ENCODE measurements at places on chromosomes 13 and 19. TPM values are rescaled to one million over a fixed set of nuclear protein-coding genes. Genes with fewer than 3 reads are reported as not detected.

GEMIN7 gene
- total RNA-seq: 49.4 TPM

- no peaks in the 10 kb centered on the region for H3K27me3 ChIP-seq
- peaks cover 60% of the 10 kb centered on the region for H3K36me3 ChIP-seq
- H3K4me3 ChIP-seq: no peak overlapping the region
- H3K27ac ChIP-seq: peak overlapping the region; percentile 67
- peaks cover 54% of the 10 kb centered on the region for H3K4me1 ChIP-seq
- no peak for DNase-seq
Measured at GRCh38 chr19:41870401-41870873, 6.6 kb upstream of the CD79A start.

GRCh38 chr13:52945348-52945747 is 83.3 kb upstream of the OLFM4 start:
- H3K4me1 ChIP-seq: no peaks in the 10 kb centered on the region
- no peak overlapping the region for H3K27ac ChIP-seq
- H3K27me3 ChIP-seq: no peaks in the 10 kb centered on the region
- no peaks in the 10 kb centered on the region for H3K36me3 ChIP-seq

- H3K27ac ChIP-seq: no peak overlapping the region
- peaks cover 21% of the 10 kb centered on the region for H3K4me1 ChIP-seq
- H3K4me3 ChIP-seq: no peak overlapping the region
- no peaks in the 10 kb centered on the region for H3K36me3 ChIP-seq
Measured at GRCh38 chr13:42544246-42544926, 29.6 kb upstream of the TNFSF11 start.

GRCh38 chr13:110257408-110257807 is 49.5 kb downstream of the COL4A1 start:
- H3K27ac ChIP-seq: no peak overlapping the region
- DNase-seq: no peak
- H3K27me3 ChIP-seq: peaks cover 12% of the 10 kb centered on the region
- H3K4me3 ChIP-seq: no peak overlapping the region
- peaks cover 3% of the 10 kb centered on the region for H3K4me1 ChIP-seq

VSTM1 gene
- not detected for total RNA-seq

CEACAM4 gene
- total RNA-seq: not detected

GRCh38 chr13:113584870-113585671 is 518 bp downstream of the TFDP1 start:
- peaks cover 41% of the 10 kb centered on the region for H3K36me3 ChIP-seq
- H3K27ac ChIP-seq: peak overlapping the region; percentile 88
- peak; percentile 21 for DNase-seq
- no peaks in the 10 kb centered on the region for H3K27me3 ChIP-seq

LILRB3 gene
- total RNA-seq: not detected

GRCh38 chr19:30757104-30757836 is 385.1 kb downstream of the ZNF536 start:
- no peak overlapping the region for H3K27ac ChIP-seq
- DNase-seq: no peak

- H3K4me1 ChIP-seq: peaks cover 1% of the 10 kb centered on the region
- H3K27me3 ChIP-seq: peaks cover 3% of the 10 kb centered on the region
- H3K4me3 ChIP-seq: no peak overlapping the region
- DNase-seq: no peak
Measured at GRCh38 chr19:48784527-48784926, 26.3 kb downstream of the BCAT2 start.

GRCh38 chr13:66984241-66984640 is 245.9 kb downstream of the PCDH9 start:
- H3K27me3 ChIP-seq: no peaks in the 10 kb centered on the region
- H3K36me3 ChIP-seq: no peaks in the 10 kb centered on the region
- H3K4me3 ChIP-seq: no peak overlapping the region

SLC39A3 gene
- total RNA-seq: 39.4 TPM

SLAIN1 gene
- 35.9 TPM for total RNA-seq

MYPOP gene
- total RNA-seq: 7.3 TPM

SERP2 gene
- total RNA-seq: 0.25 TPM

GRCh38 chr19:31616031-31616430 is 266.8 kb upstream of the TSHZ3 start:
- H3K4me1 ChIP-seq: no peaks in the 10 kb centered on the region
- DNase-seq: no peak
- H3K4me3 ChIP-seq: no peak overlapping the region
- no peak overlapping the region for H3K27ac ChIP-seq

KLK8 gene
- not detected for total RNA-seq

- DNase-seq: no peak
- H3K27ac ChIP-seq: no peak overlapping the region
- no peaks in the 10 kb centered on the region for H3K27me3 ChIP-seq
- no peaks in the 10 kb centered on the region for H3K4me1 ChIP-seq
- no peak overlapping the region for H3K4me3 ChIP-seq
- no peaks in the 10 kb centered on the region for H3K36me3 ChIP-seq
Measured at GRCh38 chr13:105918842-105919741, 616.4 kb downstream of the EFNB2 start.

DNA sequence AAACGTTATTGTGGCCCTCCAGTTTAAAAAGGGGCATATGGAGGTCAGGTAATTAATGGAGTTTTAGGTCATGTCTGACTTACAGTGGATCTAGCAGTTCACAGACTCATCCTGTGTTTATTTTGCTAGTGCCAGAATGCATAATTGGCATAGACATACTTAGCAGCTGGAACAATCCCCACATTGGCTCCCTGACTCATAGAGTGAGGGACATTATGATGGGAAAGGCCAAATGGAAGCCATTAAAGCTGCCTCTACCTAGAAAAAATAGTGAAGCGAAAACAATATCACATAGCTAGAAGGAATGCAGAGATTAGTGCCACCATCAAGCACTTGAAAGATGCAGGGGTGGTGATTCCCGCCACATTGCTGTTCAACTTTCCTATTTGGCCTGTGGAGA is 610.7 kb downstream of the SLITRK5 start:
- no peaks in the 10 kb centered on the region for H3K36me3 ChIP-seq
- no peak overlapping the region for H3K27ac ChIP-seq
- no peak overlapping the region for H3K4me3 ChIP-seq
- H3K27me3 ChIP-seq: no peaks in the 10 kb centered on the region
